ENCODE measurements at places on chromosomes 13 and 19. TPM values are rescaled to one million over a fixed set of nuclear protein-coding genes. Genes with fewer than 3 reads are reported as not detected.

The ANGPTL8 gene
- not detected for polyA plus RNA-seq

The PCDH20 gene
- not detected for polyA plus RNA-seq

The ZNF471 gene
- polyA plus RNA-seq = 0.78 TPM

The IGLON5 gene
- not detected for polyA plus RNA-seq

The GPC5 gene
- polyA plus RNA-seq = 0.03 TPM

The ERICH6B gene
- polyA plus RNA-seq = not detected

The ANO8 gene
- polyA plus RNA-seq = 1.3 TPM
